ENCODE measurements at places on chromosomes 2 and 18.

DNA sequence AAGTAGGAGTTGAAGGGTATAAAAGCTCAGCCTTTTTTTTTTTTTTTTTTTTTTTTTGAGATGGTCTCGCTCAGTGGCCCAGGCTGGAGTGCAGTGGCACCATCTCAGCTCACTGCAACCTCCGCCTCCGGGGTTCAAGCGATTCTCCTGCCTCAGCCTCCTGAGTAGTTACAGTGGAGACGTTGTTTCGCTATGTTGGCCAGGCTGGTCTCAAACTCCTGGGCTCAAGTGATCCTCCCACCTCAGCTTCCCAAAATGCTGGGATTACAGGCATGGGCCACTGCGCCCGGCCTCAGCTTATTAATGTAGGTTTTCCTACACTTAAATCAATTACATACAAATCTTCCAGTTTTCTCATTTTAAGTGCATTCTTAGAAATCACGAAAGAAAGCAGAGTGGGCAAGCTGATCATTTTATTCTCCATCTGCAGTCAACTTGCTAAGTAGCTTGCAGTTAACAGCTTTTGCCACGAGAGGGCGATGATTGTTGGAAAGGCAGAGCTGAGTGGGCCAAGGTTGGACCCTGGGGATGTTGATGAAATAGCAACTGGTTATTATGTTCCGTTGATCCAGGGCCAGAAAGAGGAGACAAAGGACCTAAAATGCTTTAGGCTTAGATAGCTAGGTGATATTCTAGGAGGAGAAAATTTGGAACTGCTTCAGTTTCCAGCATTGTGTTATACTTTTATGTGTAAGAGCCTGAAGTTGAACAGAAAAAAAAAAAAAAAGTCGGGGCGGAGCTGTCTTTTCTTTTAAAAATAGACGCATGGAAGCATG is 234.4 kb upstream of the EPAS1 start:
- DNase-seq: peak; percentile 26

GRCh38 chr2:105778080-105778607 is 33.4 kb downstream of the NCK2 start:
- no peak for DNase-seq

- DNase-seq: no peak
Measured at GRCh38 chr2:27303093-27304025, 4.9 kb downstream of the UCN start.

DNA sequence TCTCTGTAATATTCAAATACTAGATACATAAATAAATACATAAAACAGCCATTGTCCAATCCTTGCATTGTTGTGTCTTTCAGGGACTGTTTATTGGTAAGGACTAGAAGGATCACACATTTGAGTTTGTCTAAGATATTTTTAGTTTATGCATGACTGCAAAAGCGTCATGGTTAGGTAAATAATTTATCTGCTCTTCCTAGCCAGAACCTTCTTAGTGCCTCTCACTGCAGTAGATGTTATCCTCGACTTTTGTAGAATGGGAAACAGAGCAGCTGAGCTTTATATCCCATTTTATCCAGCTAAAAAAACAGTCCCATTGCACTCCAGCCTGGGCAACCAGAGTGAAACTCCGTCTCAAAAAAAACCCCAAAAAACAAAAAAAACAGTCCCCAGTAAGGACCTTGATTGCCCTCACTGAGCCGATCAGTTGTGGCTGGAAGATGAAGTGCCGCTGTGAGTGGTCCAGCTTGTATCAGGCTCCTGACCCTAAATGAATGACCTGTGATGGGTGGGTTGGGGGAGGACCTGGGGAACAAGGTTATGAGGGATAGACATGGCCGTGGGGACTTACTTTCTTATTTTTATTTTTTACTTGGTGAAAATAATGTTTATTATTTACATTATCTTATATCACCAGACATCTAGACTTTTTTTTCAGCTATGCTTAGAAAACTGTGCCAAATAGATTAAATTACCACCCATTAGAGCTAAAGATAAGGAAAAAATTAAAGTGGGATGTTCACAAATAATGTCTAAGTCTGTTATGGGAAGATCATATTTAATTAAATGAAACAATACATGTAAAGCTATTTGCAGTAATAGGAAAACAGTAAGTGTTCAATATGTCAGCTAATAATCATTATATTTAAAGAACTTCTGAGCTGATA is 10.9 kb upstream of the ADAM23 start:
- no peak for DNase-seq

DNA sequence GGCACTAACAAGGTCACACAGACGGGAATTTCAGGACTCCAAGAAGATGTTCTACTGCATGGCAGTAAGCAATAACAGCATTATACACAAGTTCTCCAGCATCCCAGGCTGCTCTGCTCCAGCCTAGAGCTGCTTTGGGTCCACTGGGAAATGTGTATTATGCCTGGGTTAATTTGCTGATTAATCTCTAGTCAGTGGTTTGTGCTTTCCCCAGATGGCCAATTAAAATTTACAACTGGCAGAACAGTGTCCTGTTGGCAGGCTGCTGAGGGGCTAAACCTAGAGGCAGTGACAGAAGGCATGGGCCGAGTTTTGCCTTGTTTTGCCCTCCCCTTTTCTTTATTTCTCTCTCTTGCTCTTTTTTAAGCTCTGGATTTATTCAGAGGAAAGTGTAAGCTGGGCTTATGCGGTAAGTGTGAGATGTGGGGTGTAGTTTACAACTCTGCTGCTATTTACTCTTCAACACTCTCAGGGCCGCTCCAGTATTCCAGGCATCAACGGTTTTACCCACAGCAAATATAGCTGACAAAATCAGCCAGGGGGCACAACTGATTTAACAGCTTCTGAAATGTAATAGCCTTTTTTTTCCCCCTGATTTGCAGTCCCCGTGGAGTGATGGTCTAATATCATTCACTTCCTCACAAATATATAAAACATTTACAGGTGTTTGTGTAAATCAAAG is 348.0 kb downstream of the GPD2 start:
- no peak for DNase-seq

- no peak for DNase-seq
Measured at GRCh38 chr2:83115606-83116005, 1343.5 kb downstream of the SUCLG1 start.

GRCh38 chr2:162220368-162220767 is 22.9 kb downstream of the FAP start:
- DNase-seq: no peak

GRCh38 chr2:224190936-224191270 is 151.8 kb upstream of the SERPINE2 start:
- no peak for DNase-seq

GRCh38 chr18:79816981-79817606 is 19.4 kb downstream of the KCNG2 start:
- no peak for DNase-seq

DNA sequence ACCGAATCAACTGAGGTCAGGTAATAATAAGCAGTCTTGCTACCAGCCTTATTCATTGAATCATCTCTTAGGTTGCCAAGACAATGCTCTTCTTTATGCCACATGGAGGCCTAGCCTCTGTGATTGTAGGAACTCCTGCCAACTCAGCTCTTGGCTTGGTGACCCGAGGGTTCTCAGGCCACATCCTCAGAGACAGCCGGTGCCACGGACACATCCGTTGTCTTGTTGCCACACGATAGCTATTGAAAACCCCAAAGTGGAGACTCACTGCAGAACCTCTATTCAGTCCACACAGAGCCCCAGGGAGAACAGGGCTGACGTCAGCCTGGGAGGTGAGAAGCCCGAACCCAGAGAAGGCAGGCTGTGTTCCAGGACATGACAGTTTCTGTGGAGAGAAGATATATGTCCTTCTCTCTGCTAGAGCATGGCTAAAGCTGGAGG is 53.5 kb upstream of the TGFA start:
- no peak for DNase-seq

- no peak for DNase-seq
Measured at GRCh38 chr2:86413296-86414094, 27.7 kb upstream of the KDM3A start.

DNA sequence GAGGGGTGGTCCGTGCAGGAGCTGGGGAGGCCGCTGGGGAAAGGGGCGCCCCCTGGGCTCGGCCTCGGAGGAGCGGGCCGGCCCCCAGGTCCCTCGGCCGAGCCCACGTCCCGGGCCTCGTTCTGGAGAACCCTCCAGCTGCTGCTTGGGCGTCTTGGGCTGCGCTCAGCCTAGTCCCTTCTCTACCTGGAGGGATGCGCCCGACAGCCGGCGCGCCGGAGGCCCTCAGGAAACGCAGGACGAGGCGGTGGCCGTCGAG is 293 bp upstream of the D2HGDH start:
- no peak for DNase-seq

DNA sequence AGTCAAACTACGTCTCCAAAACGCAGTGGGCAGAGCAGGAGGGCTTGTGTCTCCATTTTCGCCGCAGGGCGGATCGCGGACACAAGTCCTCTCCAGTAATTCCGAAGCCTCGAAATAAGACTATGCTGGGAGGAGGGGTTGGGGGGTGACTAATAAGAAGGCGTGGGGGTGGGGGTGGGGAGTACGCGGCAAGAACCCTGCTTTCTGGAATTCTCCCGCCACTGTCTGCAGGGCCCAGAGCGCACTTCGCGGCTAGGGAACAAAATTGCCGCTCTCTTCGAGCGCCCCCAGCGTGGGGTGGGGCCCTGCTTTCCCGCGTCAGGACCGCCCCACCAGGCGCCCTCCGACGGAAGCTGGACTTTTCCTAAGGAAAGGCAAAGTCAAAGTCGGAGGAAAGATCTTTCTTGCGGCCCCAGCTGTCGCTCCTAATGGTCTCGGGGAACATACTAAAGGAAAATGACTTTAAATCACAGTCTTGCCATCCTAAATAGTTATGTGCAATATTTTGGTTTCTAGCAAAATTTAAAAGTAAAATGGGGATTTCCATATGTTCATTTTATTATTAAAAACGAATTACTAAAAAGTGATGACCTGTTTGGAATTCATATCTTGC is 11.9 kb downstream of the NR4A2 start:
- DNase-seq: no peak

- DNase-seq: no peak
Measured at GRCh38 chr2:143081616-143082015, 47.6 kb upstream of the ARHGAP15 start.

- no peak for DNase-seq
Measured at GRCh38 chr18:50987261-50987660, 19.4 kb downstream of the ELAC1 start.

DNA sequence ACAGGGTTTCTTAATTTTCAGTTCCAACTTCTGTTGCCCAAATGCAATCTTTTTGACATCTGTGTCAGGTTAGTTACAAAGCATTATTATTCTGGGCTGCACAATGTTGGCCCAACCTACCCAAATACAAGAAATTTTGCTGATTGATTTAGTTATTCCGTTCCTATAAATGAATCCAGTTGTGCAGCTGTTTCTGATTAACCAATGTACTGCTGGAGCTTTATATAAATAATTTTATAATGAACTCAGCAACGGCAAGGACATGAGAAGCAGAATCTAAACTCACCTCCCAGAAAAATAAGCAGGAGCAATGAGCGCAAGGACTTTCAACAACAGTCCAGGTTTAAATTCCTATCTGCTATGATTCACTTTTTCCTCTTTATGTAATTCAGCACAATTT is 76.3 kb upstream of the WIPF1 start:
- no peak for DNase-seq

- no peak for DNase-seq
Measured at GRCh38 chr2:174781298-174781697, 17.0 kb upstream of the CHRNA1 start.

DNA sequence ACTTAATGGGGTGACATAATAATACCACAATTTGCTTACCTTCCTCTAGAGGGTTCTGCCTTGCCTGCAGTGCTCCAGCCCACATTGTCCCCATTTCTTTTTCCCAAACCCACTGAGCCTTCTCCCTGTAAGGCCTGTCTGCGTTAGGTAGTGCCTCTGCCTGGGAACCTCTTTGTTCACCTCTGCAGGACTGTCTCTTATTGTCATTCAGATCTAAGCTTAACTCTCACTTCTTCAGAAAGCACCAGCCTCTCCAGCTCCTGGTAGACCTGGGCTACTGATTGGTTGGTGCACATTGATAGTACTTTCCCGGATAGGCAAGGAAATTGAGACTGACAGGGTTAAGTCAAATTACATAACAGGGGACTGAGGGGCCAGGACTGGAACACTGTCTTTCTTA is 49.1 kb downstream of the CCDC85A start:
- no peak for DNase-seq

DNA sequence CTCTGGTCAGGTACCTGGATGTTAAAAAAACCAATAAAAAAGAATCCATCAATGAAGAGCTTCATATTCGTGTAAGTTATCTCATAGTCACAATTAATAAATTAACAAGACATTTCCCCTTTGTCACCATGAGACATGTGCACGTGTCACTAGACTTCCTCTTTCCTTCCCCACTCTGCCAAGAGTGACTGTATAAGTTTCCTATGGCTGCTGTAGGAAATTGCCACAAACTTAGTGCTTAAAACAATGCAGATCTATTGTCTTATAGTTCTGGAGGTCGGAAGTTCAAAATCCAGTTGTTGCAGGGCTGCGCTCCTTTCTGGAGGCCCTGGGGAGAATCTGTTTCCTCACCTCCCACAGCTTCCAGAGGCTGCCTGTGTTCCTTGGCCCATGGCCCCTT is 35.8 kb downstream of the SLC9A4 start:
- no peak for DNase-seq

DNA sequence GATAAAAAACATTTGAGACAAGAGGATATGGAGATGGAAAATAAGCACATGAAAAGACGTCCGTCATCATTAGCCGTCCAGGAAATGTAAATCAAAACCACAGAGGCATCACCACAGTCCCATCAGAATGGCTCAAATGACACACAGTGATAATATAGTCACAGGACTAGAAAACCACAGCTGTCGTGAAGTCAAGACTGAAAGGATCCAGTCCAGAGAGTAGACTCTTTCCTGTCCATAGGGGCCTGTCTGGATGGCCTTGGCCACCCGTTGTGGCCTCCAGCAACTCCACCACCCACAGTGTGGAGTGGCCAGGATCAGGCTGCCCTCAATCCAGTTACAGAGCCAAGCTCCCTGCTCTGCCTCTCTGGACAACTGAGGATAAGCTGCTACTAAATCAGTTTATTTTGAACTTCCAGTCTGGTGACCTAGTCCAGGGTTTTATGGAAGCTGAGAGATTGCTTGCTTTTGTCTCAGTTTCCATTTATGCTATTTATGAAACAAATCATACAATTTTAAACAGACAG is 60.4 kb downstream of the RHOB start:
- DNase-seq: no peak

- DNase-seq: no peak
Measured at GRCh38 chr2:8584174-8585066, 97.4 kb upstream of the ID2 start.

GRCh38 chr2:175540421-175540820 is 358.9 kb upstream of the ATP5MC3 start:
- no peak for DNase-seq
